ENCODE measurements at places on chromosomes 3 and 15.

DNA sequence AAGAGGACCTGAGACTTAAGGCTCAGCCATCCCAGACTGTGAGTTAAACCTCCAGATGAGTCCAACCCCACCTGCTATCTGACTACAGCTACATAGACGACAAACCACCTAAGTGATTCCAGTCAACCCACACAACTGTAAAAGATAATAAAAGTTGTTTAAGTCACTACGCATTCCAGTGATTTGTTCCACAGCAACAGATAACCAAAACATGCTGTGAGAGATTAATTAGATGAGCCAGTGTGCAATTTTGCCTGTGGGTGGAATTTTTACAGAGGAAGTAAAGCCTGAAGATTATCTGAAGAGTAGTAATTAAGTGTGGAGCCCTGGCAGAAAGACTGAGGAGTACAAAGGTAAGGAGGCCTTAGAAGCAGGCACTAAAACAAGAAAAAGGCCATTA, 5.4 kb downstream of the BTBD1 start:
- no peak for DNase-seq

GRCh38 chr3:152109038-152109437, 159.7 kb upstream of the MBNL1 start:
- DNase-seq, result no peak

GRCh38 chr15:66628976-66629723, 63.4 kb upstream of the LCTL start:
- no peak for DNase-seq

DNA sequence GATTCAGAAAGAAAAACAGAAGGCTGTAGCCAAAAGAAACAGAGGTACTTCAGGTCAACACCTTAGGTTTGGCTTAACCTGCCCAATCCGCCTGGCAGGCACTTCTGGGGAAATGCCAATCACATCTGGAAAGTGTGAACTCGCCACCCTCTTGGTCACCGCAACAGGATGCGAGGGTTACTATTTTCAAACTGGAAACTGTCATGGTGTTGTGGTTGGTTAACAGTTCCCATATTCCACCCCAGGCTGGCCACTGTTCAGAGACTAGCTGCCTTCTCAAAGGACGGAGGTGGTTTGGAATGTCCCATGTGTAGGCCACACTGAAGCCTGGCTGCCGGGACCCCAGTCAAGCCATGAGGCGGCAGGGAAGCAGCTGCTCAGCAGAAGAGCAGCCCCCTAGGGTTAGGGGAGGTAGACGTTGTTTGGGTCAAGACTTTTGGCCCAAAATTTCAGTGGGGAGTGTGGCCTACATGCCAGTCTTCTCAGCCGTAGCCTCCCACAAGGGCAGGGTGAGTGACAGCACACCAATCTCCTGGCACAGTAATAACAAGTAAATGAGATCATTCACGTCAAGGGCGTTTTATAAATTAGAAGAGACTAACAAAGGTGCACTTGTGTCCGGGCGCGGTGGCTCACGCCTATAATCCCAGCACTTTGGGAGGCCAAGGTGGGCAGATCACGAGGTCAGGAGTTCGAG, 54.6 kb downstream of the UMPS start:
- no peak for DNase-seq

DNA sequence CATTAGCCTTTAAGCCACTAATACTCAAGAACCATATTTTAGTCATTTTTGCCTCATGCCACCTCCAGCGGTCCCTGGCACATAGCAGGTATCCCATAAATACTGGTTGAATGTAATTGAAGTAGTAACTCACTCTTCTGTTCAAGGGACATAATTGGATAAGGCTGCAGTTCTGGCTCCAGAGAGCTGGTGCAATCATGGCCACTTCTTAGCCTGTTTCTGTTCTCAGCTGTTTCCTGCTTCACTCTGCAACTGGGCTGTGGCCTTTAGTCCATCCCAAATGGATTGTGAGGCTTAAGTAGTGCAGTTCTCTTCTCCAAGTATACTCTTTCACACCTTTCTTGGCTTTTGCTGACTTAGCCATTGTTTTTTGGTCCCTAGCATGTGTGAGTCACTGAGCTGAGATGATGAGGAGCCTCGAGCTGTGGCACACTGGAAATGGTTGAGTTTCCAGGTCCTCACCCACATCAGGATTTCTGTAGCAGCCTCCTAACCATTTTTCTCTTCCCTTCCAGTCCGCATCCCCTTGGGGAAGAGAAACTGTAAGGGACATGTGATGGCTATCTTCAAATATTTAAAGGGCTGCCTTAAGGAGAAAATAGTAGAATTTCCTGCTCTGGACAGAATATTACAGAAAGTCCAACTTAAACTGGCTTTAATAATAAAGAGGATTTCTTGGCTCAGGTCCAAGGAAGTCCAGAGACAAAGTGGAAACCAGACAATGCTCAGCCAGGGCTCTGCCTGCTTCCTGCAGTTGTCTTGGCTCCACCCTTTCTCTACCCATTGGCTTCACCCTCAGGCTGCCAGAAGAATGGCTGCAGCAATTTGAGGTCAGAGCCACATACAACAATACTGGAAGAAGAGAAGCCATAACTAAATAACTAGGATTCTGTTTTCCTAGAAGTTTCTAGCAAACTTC, 305.4 kb upstream of the ROPN1 start:
- DNase-seq, result no peak

GRCh38 chr3:179063945-179064560, 7.6 kb downstream of the ZMAT3 start:
- no peak for DNase-seq

DNA sequence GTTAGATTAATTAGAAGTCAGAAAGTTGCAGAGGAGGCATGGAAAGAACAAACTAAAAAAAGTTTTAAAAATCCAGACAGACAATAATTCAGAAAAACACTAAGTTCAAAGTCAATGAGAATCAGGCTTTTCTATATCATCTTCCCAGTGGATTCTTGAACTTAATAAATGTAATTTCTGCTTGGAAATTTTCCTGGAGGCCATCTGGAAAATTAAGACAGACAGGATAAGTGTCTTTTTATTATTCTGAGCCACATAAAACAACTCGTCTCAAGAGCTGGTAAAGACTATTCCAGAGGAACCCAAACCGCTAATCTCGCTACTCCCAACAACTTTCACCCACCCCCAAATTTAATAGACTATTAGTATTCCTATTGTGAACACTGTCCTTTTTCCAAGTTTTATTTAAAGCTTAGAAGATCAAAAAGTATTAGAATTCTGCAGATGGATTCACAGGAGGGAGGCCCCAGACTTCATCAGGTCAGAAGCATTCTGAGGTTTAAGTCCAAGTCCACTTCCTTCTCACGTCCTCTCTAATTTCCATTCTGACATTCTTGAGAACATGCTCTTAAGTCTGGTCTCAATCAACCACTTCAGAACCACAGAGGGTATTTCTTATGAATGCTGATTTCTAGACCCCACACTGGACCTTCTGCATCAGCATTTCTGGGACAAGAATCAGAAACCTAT, 61.3 kb downstream of the ERC2 start:
- no peak for DNase-seq

DNA sequence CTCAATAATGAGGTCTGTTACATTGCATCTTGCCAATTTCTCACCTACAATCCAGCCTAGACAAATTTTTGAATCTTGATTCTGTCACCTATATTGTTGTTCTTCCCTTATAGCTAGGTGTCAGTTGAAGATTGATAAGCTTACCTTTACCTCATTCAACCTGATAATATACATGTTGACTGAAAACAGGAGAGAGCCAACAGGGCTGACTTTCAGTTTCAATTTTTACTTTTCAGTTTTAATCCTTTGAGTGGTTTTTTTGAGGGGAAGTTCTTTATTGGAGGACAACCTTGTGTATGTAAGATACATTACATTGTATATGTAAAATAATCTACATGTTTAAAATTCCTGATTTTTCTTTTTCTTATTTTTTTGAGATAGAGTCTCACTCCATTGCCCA, 5.8 kb downstream of the ATP13A5 start:
- no peak for DNase-seq

DNA sequence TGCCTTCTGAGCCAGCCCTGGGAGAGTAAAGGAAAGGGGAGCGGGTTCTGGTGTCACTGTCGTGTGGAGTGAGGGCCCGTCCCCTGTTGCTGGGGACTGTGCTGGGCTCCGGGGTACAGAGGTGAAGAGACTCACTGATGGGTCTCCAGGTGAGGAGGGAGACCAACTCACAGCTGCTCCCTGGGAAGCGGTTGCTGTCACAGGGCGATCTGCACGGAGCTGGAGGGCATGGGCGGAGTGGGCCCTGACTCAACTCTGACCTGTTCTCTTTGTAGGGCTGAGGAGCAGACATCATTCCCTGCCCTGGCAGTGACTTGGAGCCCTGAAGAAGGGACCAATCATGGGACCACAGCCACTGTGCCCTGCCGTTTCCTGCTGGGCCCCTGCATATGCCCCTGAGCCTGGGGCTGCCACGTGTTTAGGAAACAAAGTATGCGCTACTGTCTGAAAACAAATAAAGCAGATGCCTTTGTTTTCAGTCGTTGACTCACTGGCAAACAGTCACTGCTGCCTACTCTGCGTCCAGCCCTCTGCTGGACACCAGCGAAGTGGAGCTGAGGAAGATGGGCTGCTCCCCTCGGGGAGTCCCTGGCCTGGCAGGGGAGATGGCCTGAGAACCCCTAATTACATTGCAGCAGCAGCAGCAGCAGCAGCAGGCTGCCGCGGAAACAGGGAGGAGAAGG, 22.9 kb upstream of the PLXNA1 start:
- DNase-seq, result no peak

DNA sequence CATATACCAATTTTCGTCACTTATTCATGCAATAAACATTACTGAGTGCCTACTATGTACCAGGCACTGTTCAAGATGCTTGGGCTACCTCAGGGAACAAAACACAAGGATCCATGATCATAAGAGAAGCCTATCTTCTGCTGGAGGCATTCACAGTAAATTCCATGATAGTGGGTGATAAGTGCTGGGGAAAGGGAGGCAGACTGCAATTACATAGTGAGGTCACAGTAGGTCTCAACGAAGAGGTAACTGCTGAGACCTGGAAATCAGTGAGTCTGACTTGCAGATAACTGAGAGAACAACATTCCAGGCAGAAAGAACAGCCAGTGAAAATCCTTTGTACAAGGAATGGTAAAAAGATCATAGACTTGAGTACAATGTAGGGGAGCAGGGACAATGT, 33.6 kb downstream of the RAF1 start:
- no peak for DNase-seq

DNA sequence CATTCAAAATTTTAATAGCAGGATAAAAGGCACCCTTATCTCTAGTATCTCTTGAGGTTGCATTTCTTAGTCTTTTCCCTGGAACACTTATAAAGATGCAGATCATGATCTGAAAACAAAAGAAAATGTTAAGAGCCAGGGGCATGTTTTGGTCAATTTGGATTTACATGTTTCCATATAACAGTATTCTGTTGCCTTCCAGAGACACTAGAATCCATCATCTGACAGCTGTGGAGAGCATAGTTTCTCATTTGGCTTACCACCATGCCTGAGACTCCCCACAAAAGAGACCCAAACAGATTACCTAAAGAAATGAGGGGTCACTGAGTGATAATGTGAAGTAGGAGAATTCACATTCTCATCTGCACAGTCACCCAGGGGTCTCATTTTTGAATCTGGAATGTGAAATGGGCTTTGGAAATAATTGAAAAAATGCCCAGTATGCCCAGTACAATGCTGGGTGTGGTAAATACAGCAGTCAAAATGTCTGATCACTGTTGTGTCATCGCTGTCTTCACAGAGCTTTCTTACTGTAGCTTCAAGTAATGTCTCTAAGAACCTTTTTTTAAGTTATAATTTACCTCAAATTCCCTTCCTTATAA, 79.9 kb upstream of the ZBTB20 start:
- no peak for DNase-seq

DNA sequence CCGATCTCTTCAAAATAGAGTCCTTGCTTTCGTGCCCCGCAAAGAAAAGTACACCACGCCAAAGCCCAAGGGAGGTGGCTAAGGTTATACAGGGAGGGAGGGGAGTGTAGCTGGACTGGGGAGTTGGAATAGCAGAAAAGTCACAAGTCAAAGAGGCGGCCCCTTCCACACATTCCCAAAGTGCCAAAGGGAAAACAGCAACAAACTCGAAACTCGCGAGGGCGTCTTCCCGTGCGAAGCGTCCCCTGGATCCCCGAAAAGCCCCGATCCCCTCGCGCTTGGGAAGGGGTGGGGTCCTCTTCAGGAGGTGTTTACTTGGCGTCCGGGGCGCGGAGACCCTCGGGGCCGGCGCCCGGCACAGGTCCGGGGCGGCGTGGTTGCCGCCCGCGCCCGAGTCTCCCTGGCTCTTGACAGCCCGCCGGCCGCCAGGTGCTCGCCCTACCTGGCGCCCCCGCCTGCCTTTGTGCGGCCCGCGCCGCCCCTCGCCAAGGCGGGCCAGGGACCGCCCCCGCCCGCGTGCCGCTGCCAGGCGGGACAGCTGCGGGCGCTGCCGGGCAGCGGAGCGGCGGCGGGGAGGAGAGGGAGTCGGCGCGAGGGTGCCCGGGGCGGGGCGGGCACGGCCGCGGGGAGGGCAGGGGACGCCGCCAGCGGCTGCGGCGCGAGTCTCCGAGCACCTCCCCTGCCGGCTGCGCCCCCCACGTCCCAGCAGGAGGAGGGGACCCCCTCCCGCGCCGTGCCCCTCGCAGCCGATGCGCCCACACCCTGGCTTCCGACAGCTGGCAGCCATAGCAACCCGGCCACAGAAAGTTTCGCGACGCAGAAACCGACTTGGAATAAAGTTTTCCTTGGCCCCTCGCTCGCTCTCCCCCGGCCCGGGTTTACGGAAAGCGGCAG, 966 bp downstream of the MYO1E start:
- no peak for DNase-seq

DNA sequence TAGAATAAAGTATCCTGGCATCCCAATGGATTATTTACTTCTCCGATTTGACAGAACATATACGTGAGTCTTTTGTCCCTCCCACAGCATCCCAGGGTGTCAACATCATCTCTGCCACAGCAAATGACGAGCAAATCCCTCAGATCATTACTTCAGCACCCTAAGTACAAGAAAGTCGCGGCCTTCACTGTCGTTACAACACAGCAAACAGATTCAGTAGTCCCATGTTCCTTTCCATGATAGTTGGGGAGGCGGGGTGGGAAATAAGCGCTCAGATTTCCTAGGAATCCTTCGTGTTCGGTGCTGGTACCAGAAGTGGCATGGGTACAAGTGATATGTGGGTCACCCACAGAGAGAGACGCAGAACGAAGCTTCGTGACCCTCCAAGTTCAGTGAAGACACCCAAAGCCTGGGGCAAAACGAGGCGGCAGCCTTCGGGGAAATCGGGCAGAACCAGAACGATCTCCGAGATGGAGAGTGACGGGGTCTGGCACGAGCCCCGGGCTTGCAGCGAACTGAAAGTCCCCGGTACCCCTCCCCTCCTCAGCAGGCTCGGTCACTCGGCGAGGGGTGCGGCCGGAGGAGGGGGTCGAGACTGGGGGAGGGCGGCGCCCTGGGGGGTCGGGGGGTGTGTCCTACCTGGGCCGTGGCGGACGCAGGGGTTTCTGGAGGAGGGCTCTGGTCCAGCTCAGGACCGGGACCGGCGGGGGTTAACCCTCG, 619 bp downstream of the TTBK2 start:
- peak; percentile 28 for DNase-seq

GRCh38 chr15:79086814-79087213, 3.8 kb downstream of the RASGRF1 start:
- no peak for DNase-seq

DNA sequence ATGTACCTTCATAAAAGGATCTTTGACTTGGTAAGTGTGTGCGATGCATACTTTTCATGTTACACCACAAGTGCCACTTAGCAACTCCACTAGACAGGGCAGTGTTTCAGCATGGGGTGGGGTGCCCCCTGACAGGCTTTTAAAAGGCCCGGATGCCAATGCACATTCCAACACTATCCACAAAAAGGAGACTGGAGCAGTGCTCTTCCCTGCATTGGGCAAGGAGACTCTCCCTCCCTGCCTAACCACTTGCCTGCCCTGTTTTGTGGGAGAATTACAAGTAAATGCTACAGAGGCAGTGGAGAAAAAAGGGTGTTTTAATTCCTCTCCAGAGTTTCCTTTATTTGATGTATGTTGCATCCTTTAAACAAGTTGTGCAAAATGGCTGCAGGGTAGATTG, 1.7 kb upstream of the RARB start:
- DNase-seq, result no peak

Data from CD4-positive, alpha-beta T cell treated with Interleukin-6 for 4 hours (primary cell).